ENCODE measurements at places on chromosomes 11 and 22.

GRCh38 chr11:133306019-133306418 is 226.3 kb downstream of the OPCML start:
- DNase-seq = no peak

GRCh38 chr11:92781151-92781550 is 188.3 kb upstream of the MTNR1B start:
- no peak for DNase-seq

GRCh38 chr22:17303840-17304779 is 65.2 kb upstream of the CECR2 start:
- DNase-seq = no peak

- no peak for DNase-seq
Measured at GRCh38 chr11:131186629-131187101, 183.8 kb upstream of the NTM start.

- DNase-seq = peak; percentile 92
Measured at GRCh38 chr11:62771144-62772021, at the start of gene TAF6L. Gene TAF6L (plus strand): TSS chr11:62771396. CDS start chr11:62775784, 4,388 bp downstream.

GRCh38 chr11:17927041-17927440 is 85.8 kb downstream of the SERGEF start:
- DNase-seq = no peak

- no peak for DNase-seq
Measured at GRCh38 chr22:35846804-35847203, 129.1 kb downstream of the APOL5 start.

- DNase-seq = no peak
Measured at GRCh38 chr11:27088353-27088752, 47.7 kb downstream of the BBOX1 start.

DNA sequence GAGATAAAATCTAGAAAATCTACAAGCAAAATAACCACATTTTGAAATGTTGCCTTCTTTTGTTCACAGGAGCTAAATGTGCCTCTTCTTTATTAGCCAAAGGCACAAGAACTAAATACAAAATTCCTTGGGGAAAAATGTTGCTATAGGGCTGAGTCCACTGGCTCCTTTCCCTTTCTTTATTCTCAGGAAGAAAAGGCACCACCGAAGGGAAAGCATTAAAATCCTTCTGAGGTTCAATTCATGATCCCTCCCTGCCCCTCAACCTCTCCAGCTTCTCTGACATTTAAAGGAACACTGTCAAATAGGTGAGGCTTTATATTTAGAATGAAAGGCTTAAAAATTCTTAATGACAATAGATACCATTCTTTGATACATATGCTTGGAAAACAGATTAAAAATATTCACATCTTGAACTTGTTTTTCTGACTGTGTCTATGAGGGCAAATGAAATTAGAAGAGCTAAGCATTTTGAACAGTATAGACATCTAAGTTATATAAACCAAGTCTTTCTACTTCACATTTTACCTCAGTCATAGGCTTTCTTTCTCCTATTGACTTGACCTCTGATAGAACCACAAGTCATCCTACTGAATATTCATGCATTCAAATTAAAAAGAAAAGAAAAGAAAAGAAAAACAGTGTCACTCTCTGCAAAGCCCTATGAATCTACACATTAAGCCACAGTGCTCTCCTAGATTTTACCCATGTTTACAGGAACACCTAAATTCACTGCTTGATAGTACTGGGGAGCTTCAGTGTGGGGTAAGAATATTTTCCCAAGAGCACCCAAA is 148.2 kb downstream of the MAML2 start:
- no peak for DNase-seq

GRCh38 chr22:37012956-37013355 is 6.3 kb downstream of the TST start:
- DNase-seq = no peak

DNA sequence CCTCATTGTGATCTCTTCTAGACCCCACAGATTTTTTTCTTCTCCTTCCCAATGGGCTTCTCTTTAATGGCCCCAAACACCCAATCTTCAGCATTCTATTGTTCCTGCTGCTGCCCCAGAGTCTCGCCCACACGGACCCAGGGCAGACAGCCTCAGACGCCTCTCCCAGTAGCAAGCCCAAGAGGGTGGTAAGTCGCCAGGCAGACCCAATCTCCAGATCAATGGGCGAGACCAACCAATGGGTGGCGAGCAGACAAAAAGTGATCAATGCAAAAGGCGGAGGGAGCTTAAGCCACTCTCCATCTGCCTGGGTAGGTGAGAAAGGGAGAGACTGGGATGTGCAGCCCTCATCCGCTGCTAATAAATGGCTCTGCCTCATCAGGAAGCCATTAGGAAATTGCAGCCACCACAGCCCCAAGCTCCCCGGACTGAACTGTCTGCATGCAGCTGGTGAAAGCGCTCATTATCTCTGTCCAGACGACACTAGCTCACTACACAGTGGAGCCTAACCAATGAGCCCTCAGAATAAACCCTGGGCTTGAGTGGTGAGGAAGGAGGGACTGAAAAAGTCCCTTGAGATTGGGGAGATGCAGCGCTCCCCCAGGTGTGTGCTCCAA is 81.8 kb downstream of the ETS1 start:
- DNase-seq = no peak

GRCh38 chr22:24985826-24986214 is 33.3 kb downstream of the KIAA1671 start:
- no peak for DNase-seq

GRCh38 chr11:129728581-129728980 is 87.1 kb upstream of the TMEM45B start:
- no peak for DNase-seq

DNA sequence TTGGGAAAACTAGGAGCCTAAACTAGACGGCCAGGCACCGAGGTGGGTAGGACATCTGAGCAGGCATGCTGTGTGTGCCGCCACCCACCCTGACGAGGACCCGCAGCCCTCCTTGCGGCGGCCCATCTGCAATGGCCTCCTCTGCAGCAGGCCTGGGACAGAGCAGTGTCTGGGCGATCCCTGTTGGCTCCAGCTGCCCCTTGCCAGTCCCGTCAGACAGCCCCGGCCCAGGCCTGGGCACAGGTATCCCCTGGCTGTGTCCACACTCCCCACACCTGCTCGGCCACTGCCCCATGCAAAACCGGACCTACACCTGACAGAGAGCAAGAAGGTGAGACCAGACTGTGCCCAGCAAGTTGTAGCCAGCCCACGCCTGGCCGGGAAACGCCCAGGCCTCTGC is 38.7 kb upstream of the GNB1L start:
- no peak for DNase-seq

DNA sequence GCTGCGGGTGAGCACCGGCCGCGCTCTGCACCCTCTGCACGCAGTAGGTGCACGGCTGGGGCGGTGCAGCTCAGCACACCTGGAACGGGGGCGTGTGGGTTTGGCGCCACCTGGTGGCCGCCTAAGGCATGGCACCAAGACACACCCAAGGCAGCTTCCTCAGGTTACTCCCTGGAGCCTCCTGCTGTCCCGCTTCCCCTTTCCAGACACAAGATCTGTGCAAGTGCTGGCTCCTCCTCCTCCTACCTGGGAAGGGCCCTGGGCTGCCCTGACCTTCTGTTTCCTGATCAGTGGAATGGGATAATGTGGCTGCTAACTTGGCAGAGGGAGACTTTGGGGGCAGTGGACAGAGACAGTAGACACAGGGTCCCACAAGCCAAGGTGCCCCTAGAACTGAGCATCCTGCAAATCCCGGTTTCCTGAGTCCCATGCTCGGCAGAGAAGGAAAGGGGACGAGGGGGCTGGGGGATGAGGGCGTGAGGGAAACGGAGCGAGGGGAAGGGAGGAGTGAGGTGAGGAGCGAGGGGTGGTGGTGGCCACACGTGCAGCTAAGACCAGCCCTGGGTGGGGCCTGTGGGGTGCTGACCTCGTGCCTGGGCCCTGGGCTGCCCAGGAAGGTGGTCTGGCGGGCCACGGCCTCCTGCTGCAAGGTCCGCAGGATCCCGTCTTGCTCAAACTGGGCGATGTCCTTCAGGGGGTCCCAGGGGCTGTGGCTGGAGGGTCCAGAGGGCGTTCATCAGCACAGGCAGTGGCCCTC is 34.8 kb upstream of the CARS1 start:
- no peak for DNase-seq

- no peak for DNase-seq
Measured at GRCh38 chr11:62146476-62147200, 22.8 kb downstream of the INCENP start.

DNA sequence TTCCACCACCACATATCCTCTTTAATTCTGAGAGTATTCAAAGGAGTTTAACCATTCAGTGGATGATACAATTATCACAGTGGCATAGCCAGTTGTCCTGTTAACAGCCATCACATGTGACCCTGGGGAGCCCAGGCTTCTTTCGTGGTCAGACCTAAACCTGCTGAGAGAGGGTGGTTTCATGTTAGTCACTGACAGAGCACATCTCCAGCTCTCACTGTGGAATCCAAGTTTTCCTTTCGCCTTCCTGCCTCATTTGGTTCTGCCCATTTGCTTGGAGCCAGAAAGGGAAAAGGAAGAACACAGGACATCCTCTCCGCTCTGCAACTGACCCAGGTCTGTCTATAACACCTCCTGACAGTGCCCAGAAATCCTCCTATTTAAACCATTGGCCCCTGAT is 60.4 kb downstream of the MCHR1 start:
- DNase-seq = no peak

DNA sequence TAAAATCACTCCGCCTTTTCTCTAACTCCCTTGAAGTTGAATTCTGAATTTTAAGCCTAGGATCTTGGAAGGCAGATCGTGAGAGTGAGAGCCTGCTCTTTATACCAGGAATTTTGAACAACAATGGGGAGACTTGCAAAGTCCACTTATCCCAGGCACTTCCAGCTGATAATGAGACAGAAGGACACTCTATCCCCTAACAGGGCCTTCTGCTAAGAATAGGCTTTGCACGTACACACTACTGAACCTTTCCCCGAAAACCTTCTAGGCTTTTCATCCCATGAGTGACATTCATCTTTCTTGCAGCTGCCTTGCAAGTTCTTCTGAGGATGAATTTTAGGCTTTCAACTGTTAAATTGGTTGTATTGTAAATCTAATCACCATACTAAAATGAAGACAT is 44.0 kb upstream of the WT1 start:
- DNase-seq = no peak

DNA sequence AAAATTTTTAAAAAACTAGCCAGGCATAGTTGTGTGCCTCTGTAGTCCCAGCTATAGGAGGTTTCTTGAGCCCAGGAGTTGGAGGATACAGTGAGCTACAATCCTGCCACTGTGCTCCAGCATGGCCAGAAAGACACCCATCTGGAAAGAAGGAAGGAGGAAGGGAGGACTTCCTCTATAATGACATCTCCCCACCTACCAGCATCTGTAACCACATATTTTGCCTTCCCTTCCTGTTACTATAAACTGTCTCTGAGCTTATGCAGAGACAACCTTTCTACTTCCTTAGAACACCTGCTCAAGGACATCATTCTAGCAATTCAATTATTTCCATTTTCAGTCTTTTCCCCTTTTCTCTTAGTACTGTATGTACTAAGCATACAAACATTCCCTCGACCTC is 2.2 kb upstream of the NUP160 start:
- DNase-seq = no peak

- DNase-seq = no peak
Measured at GRCh38 chr11:112751772-112752171, 209.4 kb upstream of the NCAM1 start.

GRCh38 chr11:73306069-73306841 is 1.8 kb upstream of the ARHGEF17 start:
- no peak for DNase-seq

- DNase-seq = no peak
Measured at GRCh38 chr11:101913656-101914055, 1.2 kb upstream of the CEP126 start.

- DNase-seq = no peak
Measured at GRCh38 chr11:71940561-71941219, 11.8 kb downstream of the RNF121 start.

DNA sequence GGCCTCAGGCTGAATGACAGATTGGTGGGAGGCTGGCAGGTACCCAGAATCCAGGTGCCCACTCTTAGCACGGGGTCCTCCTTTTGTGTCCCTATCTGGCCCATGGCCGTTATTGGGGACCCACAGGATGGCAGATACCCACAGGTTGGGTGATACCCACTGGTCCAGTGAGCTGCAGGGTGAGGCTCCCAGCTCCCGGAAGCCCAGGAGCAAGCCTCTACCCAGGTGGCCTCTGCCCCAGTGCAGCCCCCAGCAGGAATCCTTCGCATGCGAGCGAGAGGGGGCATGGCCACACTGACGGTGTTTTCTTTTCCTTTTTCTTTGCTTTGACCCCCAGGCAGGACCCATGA is 116.1 kb downstream of the PHF21B start:
- DNase-seq = no peak

DNA sequence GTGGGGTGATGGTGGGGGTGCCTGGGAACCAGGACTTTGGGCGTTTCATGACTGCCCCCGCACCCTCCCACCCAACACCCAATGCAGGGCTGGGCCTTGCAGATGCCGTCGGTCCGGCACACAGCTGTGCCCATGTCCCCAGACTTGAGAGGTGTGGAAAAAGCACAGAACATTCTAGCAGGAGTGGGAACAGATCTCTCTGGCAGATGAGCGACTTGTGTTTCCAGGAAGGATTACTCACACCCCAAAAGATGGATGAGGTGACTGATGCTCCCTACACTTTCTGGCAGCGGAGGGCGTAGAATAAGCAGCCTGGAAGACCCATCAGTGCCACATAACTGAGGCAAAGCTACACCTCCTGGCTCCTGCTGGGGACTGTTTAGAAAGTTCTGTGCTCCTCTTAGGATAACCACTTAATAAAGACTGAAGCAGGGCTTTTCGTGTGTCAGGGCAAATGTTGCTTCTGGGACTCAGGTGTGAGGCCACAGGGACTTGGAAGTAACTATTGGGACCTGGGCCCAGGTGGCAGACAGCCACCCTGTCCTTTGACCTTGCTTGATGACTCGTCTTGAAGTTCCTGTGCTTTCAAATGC is 24.2 kb downstream of the FBLN1 start:
- DNase-seq = no peak

DNA sequence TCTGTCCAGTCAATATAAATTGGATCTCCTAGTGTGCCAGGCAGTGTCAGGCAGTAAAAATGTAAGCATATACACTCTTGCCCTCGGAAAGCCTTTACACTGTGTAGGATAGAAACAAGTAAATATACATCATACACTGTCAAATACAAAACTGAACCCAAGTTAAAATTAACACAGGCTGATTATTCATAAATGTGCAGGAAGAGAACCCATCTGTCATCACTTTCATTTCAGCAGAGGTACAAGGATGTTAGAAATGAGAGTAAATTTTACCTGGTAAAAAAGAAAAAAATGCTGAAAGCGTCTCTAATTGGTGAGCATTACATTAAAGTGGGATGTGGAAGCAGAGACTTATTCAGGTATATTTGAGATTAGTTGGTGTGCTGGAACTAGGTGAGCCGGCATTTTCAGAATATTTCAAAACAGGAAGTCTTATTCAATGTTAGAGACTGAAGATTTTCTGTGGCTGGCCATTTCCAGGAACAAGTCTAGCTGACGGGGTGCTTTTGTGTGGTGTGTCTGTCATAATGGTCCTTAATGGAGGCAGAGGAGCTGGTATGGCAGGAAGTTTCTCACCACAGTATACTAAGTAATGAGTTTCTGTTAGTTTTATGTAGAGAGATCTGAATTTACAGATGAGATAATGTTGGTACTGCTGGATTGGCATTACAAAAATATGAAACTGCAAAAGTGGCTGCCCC is 192.6 kb downstream of the CASP12 start:
- DNase-seq = no peak

Data from NCI-H1436 treated with DMSO at 0.1 percent for 48 hours (cell line).